ENCODE measurements at places on chromosomes 1 and 21.

DNA sequence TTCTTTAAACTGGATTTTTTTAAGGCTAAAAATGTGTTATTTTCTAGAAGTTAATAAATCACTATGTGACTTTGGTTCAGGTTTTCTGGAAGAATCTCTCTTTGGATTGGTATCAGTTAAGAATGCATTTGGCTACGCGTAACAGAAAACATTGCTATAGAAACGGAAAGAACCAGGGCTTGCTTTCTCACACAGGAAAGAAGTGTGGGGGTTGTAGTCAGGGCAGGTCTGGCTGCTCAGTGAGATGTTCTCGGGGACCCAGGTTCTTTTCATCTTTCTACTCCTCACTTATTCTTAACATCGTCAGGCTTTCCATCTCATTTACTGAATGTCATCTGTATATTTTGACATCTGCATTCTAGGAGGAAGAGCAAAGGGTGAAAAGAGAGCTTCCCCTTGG, 191.4 kb downstream of the ZBTB18 start:
- DNase-seq: peak; percentile 18

- no peak for DNase-seq
Measured at GRCh38 chr1:157585984-157586383, 11.9 kb downstream of the FCRL4 start.

- DNase-seq: no peak
Measured at GRCh38 chr1:225258811-225259210, 169.0 kb downstream of the LBR start.

GRCh38 chr1:228827019-228827418, 91.7 kb downstream of the RHOU start:
- DNase-seq: no peak

DNA sequence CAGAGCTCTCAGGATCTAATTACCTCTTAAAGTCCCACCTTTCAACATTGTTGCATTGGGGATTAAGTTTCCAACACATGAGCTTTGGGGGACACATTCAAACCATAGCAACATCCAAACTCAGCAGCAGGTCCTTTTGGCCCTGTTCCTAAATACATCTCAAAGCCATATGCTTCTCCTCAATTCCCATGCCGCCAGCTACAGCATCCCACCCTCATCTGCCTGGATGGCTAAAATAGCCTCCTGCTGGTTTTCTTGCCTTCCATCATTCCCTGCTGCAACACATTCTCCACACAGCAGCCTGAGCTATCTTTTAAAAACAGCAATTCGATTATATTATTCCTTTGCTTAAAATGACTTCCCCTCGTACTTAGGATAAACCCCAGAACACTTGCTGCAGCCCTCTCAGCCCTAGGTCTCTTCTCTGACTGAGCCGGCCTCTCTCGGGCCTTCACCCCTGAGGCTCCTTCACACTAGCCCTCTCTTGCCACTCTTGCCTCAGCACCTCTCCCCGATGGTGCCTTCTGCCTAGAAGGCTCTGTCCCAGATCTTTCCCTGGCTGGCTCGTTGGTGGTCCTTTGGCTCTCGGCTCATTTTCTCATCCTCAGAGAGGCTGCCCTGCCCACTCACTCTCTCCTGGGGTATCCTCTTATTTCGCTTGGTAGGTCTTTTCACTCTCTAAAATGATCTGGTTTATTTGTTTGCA, 16.5 kb downstream of the MYBPH start:
- no peak for DNase-seq

DNA sequence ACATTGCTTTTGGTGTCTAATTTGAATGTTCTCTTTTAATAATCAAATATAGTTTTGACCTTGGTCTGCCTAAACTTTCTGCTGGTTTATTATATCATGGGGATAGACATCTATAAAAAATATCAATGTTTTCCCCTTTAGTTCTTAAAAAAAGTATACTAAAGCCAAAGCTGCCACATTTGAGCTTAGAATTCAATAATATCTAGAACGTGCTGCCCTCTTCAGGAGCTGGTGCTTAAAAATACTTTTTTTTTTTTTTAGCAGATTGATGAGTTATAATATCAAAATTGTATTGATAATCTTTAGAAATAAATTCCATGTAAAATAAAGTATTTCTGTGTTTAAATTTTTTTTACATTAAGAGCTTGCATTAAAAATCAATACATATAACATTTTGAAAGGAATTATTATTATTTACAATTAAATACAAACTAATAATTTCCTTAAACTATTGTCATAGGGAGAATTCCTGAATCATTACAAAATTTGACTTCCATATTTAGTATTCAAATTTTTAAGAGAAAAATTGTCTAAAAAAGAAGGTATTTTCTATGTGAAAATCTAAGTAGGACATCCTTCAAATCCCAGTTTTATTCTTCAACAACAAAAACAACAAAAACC, 40.1 kb upstream of the ADGRL2 start:
- DNase-seq: no peak

- no peak for DNase-seq
Measured at GRCh38 chr1:3463013-3463385, 8.5 kb downstream of the ARHGEF16 start.

DNA sequence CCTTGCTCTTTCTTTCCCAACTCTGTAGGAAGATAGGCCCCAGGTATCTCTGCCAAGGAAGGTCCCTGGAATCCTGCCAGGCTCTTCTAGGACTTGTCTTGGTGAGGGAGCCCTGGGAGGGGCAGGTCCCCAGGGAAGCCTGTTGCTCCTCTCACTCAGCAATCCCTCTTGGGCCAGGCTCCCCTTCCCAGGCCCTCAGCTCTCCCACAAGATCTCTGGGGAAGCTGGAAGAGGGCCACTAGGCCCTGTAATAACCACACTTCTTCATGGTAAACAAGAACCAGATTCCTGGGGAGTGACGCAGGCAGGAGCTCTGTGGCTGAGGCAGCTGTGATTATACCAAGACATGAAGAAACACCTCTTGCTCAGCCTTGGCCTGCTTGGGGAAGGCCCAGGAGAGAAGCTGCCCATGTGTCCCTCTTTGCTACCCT, 9.9 kb upstream of the MAPKAPK2 start:
- DNase-seq: no peak

- no peak for DNase-seq
Measured at GRCh38 chr21:44381874-44382273, 28.5 kb downstream of the TRPM2 start.

GRCh38 chr1:37663426-37664000, 28.8 kb upstream of the CDCA8 start:
- no peak for DNase-seq

GRCh38 chr1:23695667-23696066, 4.1 kb downstream of the RPL11 start:
- DNase-seq: no peak

GRCh38 chr21:29893687-29894086, 46.1 kb downstream of the GRIK1 start:
- DNase-seq: no peak

DNA sequence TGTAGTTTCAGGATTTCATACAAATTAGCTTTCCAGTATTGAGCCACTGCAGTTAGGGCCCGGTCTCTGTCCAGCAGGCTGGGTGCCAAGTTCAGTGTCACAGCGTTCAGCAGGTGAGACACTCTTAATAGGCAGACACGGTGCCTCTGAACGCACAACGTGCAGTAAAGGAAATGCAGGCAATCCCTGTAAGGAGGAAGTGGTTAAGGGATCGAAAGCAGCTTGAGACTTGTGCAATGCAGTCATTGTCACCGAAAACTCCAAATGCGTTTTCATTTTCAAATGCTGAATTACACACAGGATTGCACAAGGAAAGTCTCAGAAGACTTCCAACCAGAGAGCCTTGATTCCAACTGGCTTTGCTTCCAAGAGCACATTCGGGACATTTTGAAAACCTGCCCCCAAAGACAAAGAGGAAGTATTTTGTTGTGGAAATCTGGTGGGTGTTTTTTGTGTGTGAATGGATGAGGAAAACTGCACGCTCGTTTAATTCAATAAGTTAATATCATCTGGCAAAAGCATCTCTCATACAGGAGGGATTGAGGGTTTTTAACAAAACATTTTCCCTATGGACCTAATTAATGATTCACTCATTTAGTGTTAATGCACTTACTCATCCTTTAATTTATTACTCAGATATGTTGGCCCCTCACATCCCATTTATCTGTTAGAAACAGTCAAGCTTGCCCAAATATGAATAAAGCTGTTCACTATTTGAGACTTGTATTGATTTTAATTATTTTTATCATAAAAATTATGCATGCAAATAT, 61.6 kb downstream of the PTGS2 start:
- peak; percentile 69 for DNase-seq

GRCh38 chr1:153777648-153778047, 2.4 kb downstream of the SLC27A3 start:
- DNase-seq: no peak

- DNase-seq: no peak
Measured at GRCh38 chr1:107954126-107954525, 10.9 kb downstream of the VAV3 start.

DNA sequence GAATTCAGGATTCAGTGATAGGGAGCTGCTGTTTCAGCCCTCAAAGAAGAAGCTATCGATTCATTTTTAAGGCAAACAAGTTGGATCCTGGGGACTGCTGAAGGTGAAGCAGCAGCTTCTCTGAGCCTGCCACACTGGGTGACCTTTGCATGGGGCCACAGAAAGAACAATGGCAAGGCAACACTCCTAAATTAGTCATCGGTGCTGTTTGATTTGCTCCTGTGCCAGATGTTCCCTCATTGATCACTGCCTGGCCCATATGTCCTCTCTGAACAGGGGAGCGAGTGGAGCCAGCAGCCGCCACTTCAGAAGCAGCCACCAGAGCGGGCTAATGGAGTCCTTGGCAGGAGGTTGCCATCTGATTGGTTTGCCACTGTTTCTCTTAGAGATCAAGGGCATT, 391.5 kb downstream of the NTNG1 start:
- no peak for DNase-seq

GRCh38 chr1:184648856-184649201, 105.8 kb downstream of the EDEM3 start:
- no peak for DNase-seq

GRCh38 chr1:41475859-41476567, 8.5 kb downstream of the EDN2 start:
- DNase-seq: no peak

GRCh38 chr1:119974013-119974412, 77.7 kb upstream of the ADAM30 start:
- DNase-seq: no peak

DNA sequence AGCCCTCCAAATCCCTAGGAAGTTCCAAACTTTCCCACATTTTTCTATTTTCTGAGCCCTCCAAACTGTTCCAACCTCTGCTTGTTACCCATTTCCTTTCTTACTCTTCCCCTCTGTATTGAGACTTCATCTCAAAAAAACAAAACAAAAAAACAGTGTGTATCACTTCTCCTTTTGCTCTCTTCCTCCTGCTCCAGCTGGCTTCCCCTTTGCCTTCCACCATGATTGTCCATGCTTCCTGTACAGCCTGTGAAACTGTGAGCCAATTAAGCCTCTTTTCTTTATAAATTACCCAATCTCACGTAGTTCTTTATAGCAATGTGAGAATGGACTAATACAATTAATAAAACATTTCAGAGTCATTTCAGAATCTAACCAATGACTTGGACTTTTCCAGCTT, 69.6 kb upstream of the KRTAP19-8 start:
- DNase-seq: no peak

- DNase-seq: no peak
Measured at GRCh38 chr1:174815474-174815908, 184.3 kb upstream of the CACYBP start.

DNA sequence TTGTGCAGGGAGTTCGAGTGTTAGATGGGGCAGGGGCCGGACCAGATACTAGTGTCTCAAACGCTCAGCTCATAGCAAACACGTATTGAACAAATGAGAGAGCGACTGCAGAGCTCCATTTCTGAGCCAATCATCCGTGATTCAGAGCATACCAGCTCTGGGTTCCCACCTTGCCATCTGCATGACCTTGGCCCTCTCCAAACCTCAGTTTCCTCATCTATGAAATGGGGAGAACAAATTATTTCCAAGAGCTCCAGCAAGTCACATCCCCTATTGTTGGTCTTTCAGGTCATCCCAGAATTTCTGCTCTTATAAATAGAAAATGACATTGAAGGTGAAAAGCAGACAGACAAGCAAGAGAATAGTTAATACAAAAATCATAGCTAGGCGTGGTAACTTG, 10.2 kb upstream of the RUNX3 start:
- DNase-seq: no peak

DNA sequence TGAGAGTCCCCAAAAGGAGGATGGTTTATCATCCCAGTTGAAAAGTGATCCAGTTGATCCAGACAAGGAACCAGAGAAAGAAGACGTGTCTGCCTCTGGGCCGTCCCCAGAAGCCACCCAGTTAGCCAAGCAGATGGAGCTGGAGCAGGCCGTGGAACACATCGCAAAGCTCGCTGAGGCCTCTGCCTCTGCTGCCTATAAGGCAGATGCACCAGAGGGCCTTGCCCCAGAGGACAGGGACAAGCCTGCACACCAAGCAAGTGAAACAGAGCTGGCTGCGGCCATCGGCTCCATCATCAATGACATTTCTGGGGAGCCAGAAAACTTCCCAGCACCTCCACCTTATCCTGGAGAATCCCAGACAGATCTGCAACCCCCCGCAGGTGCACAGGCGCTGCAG, 43.3 kb downstream of the ZBTB17 start:
- no peak for DNase-seq

DNA sequence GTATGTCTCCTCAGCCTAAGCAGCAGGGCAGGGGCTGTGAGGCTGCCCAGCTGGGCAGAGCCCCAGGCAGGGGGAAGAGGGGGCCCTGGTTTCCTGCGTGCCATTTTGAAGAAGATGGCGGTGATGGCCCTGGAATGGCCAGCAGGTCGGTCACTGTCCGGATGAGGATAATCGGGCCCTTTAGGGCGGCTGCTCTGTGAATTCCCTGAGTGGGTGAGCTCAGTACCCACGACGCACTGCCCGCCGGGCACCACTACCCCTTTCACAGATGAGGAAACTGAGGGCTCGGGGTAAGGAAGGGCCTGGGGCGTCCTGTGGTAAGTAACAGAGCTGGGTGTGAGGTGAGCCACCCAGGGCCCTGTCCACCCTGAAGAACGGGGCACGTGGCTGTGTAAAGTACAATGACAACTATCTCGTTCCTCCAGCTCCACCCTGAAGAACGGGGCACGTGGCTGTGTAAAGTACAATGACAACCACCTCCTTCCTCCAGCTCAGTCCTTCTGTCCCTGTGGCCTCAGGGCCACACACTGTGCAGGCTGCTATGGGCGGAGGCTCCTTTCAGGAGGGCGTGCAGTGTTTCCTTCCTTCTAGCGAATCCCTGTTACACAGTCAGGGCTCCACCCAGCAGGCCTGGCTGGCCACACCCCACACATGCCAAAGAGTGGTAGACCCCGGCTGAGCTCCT, 23.2 kb downstream of the ITGB2 start:
- no peak for DNase-seq

- no peak for DNase-seq
Measured at GRCh38 chr1:67184838-67185421, 18.7 kb downstream of the IL23R start.

GRCh38 chr1:18253093-18253492, 145.5 kb downstream of the IGSF21 start:
- DNase-seq: no peak

All from activated CD4-positive, alpha-beta T cell treated with anti-CD3 and anti-CD28 coated beads for 36 hours (primary cell).